Immature natural killer cell (primary cell): ENCODE measurements at places on chromosomes 1 and 21.

GRCh38 chr1:185681034-185681633 lies 53.1 kb upstream of the HMCN1 start:
- peak; percentile 40 for DNase-seq

DNA sequence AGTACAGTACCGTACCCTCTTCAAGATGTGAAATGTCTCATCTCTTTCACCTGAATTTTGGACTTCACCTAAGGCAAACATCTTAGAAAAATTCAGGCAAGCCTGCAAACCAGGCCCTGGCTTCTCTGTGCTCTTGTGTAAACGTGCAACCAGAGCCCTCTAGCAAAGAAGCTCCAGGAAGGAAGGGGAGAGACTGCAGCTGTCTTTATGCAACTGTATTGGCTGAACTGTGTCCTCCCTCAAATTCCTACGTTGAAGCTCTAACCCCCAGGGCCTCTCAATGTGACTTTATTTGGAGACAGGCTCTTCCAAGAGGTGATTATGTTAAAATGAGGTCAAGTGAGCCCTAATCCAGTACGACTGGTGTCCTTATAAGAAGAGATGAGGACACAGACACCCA lies 60.3 kb downstream of the SLC45A1 start:
- no peak for DNase-seq

- no peak for DNase-seq
Observed at GRCh38 chr1:51453010-51453409, 66.1 kb downstream of the EPS15 start.

GRCh38 chr1:64486193-64486592 lies 16.3 kb downstream of the CACHD1 start:
- no peak for DNase-seq

GRCh38 chr1:18341291-18342069 lies 139.2 kb upstream of the KLHDC7A start:
- no peak for DNase-seq

DNA sequence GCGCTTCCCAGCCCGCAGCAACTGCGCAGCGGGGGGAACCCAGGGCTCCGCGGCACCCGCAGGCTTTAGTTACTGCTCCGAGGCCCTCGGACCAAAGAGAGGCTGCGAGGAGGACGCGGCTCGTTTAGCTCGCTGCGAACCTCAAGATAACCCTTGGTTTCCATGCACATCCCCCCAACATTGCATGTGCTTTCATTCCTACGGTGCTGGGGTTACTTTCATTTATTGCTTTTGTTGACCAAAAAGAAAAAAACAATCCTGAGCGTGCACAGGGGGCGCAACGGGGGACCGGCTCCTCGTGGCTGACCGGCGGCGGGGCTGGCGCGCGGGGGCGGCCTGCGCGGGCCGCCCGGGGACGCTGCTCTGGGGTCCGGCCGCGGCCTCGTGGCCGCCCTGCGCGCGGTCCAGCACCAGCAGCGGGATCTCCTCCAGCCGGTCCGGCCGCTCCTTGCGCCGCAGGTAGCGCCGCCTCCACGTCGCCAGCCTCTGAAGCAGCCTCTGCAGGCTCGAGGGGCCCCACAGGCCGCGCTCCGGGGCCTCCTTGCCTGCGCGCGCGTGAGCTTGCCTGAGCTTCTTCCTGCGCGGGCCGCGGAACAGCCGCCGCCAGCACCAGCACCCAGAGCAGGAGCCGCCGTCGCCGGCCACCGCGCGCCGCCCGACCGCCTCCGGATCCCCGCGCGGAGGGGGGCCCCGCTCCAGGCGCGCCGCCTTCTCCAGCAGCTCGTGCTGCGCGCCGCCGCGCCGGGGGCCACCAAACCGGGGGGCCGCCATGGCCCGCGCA lies 77.4 kb downstream of the DESI2 start:
- peak; percentile 13 for DNase-seq

- DNase-seq: no peak
Observed at GRCh38 chr1:206824331-206824730, 41.1 kb upstream of the IL20 start.

- DNase-seq: no peak
Observed at GRCh38 chr1:80893115-80893514, 907.6 kb upstream of the ADGRL2 start.

- peak; percentile 45 for DNase-seq
Observed at GRCh38 chr1:27136236-27136551, 18.7 kb downstream of the SLC9A1 start.

- peak; percentile 22 for DNase-seq
Observed at GRCh38 chr1:160665330-160666078, 18.7 kb upstream of the SLAMF1 start.

- no peak for DNase-seq
Observed at GRCh38 chr1:175131095-175131494, 61.5 kb downstream of the KIAA0040 start.

GRCh38 chr21:41976611-41977010 lies 22.8 kb upstream of the C2CD2 start:
- DNase-seq: no peak

GRCh38 chr1:187513190-187513589 lies 684.4 kb downstream of the PLA2G4A start:
- DNase-seq: no peak

GRCh38 chr21:39776589-39776988 lies 31.6 kb downstream of the IGSF5 start:
- no peak for DNase-seq

- DNase-seq: no peak
Observed at GRCh38 chr21:28991861-28992525, 684 bp downstream of the LTN1 start.

GRCh38 chr21:45142469-45143308 lies 68.3 kb downstream of the ADARB1 start:
- no peak for DNase-seq
